ENCODE measurements at places on chromosomes 4 and X. TPM values are rescaled to one million over a fixed set of nuclear protein-coding genes. Genes with fewer than 3 reads are reported as not detected.

DNA sequence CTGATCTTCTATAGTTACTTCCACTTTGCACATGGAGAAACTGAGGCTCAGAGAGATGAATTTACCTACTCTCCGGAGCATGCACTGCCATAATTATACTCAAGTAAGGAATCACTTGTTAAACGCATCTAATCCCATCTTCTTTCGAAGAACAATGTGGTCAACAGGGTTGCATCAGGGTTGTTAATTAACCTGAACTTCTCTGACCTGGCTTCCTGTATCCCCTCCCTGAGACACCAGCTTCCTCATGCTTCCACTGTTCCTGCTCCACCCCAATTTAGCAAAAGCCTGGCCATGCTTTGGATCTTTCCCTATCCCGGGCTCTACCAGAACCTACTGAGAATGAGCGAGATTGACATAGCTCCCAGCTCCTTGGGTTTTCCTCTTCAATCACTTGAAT lies 136.7 kb downstream of the SMIM20 start:
- H3K27ac ChIP-seq = no peak overlapping the region
- no peaks in the 10 kb centered on the region for H3K27me3 ChIP-seq
- no peaks in the 10 kb centered on the region for H3K36me3 ChIP-seq
- no peaks in the 10 kb centered on the region for H3K4me1 ChIP-seq
- H3K4me3 ChIP-seq = no peak overlapping the region
- no peak for DNase-seq

DNA sequence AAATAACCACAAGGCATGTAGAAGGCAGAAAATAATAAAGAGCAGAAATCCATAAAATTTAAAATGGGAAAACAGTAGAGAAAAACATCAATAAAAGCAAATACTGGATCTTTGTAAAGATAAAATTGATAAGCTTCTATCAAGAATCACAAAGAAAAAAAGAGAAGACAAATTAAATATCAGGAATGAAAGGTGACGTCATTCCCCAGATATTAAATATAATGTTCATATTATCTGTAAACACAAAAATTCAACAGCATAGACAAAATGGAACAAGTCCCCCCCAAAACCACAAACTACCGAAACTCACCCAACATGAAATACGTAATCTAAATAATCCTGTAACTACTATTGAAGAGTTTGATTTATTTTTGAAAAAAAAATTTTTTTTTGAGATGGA lies 30.5 kb upstream of the FAM120C start:
- no peak overlapping the region for H3K27ac ChIP-seq
- no peak overlapping the region for H3K4me3 ChIP-seq

GRCh38 chr4:71187404-71188155 lies 151.2 kb upstream of the SLC4A4 start:
- no peaks in the 10 kb centered on the region for H3K27me3 ChIP-seq
- H3K4me1 ChIP-seq = peaks cover 5% of the 10 kb centered on the region
- no peak for DNase-seq
- H3K27ac ChIP-seq = no peak overlapping the region
- no peaks in the 10 kb centered on the region for H3K36me3 ChIP-seq

DNA sequence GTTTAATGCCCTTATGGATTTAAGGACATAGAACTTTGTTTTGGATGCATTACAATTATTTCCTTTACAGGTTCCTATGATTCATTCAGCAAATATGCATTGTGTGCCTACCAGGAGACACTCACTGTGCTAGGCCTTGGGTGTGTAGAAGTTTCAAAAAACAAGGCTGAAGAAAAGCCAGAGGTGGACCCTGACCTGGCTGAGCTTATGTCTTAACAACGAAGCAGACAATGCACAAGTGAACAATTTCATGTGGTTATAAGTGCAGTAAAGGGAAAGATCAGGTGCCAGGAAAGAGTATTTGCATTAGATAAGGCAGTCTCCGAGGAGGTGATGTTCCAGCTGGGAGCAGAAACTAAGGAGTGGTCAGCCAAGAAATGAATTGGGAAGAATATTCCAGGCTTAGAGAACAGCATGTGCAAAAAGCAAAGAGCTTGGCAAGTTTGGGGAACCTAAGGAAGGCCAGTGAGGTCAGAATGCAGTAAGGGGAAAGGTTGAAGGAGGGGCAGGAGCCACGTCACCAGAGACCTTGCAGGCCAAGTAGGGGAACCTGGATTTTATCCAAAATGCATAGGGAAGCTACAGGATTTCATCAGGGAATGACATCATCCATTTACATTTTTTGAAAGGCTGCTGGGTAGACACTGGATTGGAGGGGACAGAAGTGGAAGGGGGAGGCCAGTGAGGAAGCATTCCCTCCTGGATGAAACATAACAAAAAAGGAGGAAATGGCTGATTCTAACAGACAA lies 193.6 kb downstream of the SOWAHB start:
- H3K4me1 ChIP-seq = no peaks in the 10 kb centered on the region
- DNase-seq = no peak
- no peaks in the 10 kb centered on the region for H3K27me3 ChIP-seq
- no peaks in the 10 kb centered on the region for H3K36me3 ChIP-seq

DNA sequence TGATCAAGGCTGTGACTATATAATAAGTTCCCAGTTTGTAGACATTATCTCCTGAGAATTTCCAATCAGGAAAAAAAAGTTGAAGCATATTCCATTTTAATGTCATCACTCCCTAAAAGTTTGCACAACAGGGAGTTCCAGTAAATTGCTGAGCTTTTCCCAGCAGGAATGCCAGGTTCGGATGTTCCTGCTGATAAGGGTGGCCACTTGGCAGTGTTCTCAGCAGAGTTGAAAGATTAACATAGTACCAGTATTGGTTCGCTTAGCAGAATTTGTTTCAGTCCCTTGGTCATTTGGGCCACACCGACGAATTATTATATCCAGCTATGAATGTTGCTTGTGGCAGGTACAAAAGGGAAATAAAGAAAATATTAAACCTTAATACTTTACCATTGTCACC lies 5.2 kb upstream of the CXCL2 start:
- DNase-seq = no peak
- H3K27ac ChIP-seq = no peak overlapping the region
- H3K4me1 ChIP-seq = no peaks in the 10 kb centered on the region
- H3K4me3 ChIP-seq = no peak overlapping the region
- no peaks in the 10 kb centered on the region for H3K27me3 ChIP-seq
- no peaks in the 10 kb centered on the region for H3K36me3 ChIP-seq

DNA sequence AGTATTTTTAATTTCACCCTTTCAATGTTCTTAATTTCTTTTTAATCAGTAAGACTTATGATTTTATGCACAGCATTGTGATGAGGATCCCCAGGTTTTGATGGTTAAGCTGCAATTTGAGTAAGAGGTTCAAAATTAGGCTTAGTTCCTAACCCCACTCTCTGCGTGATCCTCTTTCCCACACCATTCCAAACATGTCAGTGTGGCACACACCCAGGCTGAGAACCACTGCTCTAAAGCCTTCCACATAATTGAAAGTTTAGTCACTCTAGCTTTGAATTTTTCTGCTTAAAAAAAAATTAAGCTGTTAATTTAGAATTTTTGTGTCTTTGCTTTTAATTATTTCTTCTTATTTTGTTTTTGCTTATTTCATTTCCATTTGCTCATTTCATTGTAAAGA lies 68.8 kb upstream of the SLC7A11 start:
- H3K27me3 ChIP-seq = no peaks in the 10 kb centered on the region
- H3K27ac ChIP-seq = no peak overlapping the region
- DNase-seq = no peak
- no peaks in the 10 kb centered on the region for H3K36me3 ChIP-seq

GRCh38 chr4:135601351-135601750 lies 1399.8 kb upstream of the PABPC4L start:
- no peak for DNase-seq
- no peak overlapping the region for H3K4me3 ChIP-seq
- no peak overlapping the region for H3K27ac ChIP-seq
- H3K36me3 ChIP-seq = no peaks in the 10 kb centered on the region
- H3K4me1 ChIP-seq = no peaks in the 10 kb centered on the region
- H3K27me3 ChIP-seq = no peaks in the 10 kb centered on the region

DNA sequence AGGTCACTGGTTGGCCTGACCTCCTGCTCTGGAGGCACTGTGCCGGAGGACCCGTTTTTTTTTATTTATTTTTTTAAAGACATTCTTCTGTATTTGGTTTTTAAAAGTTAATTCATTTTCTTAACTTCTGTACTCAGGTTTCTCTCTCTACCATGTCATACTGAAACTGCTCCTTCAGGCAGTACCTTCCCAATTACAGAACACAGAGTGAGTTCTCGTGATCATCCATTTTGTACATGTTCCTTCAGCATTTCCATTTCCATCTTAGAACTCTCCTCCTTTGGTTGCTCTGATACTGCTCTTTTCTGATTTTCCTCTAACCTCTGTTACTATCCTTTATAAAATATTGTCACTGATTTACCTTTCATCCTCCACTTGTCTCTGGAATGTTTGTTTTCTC lies 17.9 kb downstream of the UBE2K start:
- H3K4me1 ChIP-seq = peaks cover 14% of the 10 kb centered on the region
- H3K27ac ChIP-seq = no peak overlapping the region
- no peaks in the 10 kb centered on the region for H3K27me3 ChIP-seq
- no peak overlapping the region for H3K4me3 ChIP-seq

- no peak overlapping the region for H3K27ac ChIP-seq
- no peaks in the 10 kb centered on the region for H3K27me3 ChIP-seq
- no peaks in the 10 kb centered on the region for H3K36me3 ChIP-seq
- no peak overlapping the region for H3K4me3 ChIP-seq
- no peak for DNase-seq
- H3K4me1 ChIP-seq = no peaks in the 10 kb centered on the region
Observed at GRCh38 chrX:46967547-46967946, 55.3 kb downstream of the JADE3 start.

DNA sequence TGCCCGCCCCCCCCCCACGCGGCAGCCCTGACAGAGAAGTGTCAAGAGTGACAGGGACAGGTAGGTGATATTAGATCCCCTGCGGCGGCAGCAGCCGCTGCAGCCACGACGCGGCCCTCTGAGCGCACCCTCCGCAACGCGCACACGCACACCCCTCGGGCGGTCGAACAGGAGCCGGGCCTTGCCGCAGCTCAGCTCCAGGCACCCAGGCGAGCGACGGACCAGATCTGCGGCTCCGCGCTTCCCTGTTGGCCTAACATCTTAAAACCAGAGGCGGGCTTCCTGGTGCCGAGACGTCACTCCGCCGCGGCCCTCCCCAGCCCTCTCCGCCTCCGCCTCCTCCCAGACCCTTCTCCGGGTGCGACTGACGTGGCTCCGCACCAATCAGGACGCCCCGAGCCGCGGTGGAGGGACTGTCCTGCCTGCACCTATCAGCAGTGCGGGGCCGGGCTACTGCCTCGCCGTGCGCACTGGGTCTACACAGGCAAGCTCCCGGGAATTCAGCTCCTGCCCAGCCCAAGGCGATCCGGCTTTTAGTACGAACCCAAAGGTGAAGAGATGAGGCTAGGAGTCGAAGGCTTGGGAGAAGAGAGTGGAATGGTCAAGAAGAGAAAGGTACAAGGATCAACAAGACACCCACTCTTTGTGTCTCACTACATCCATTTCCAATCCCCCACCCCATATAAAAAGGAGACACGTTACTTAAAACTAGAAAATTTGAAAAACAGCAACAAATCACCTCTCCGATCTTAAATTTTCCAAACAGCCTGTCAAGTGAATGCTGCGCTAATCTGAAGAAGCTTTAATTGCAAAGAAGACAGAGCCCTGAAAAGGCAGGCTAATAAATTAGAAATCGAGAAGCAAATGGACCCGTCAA lies at the start of gene PITX2:
Gene PITX2 (minus strand): TSS at position 237 of the 877 bp plus-strand sequence. CDS start 617 bp downstream, outside the sequence.
- H3K4me1 ChIP-seq = no peaks in the 10 kb centered on the region
- no peak for DNase-seq
- H3K27ac ChIP-seq = no peak within 1 kb of the TSS
- peaks cover 48% of the 10 kb centered on the region for H3K27me3 ChIP-seq
- H3K4me3 ChIP-seq = no peak within 1 kb of the TSS

DNA sequence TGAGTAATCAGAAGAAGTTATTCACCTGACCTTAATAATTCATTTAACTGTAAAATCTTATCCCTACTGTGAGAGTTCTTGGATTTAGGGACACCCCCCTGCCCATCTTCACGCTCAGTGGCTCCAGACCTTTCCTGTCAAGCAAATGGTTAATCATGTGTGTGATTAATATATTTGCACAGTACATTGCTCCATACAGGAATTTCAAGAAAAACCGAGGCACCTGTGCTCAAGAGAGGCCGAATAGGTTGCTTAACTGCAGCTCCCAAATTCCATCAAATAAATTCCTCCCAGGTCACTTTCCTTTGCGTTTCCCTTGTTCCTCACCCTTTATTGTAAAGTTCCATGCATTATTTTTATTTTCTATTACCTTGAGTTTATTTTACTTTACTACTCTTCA lies 119.5 kb downstream of the STOX2 start:
- no peaks in the 10 kb centered on the region for H3K4me1 ChIP-seq
- H3K27me3 ChIP-seq = no peaks in the 10 kb centered on the region
- no peak for DNase-seq
- H3K36me3 ChIP-seq = no peaks in the 10 kb centered on the region
- no peak overlapping the region for H3K27ac ChIP-seq

- H3K4me3 ChIP-seq = peak overlapping the region; percentile 87
- H3K27ac ChIP-seq = peak overlapping the region; percentile 99
- no peaks in the 10 kb centered on the region for H3K4me1 ChIP-seq
- DNase-seq = no peak
Observed at GRCh38 chrX:123959281-123960063, 2.0 kb upstream of the STAG2 start.

GRCh38 chr4:177803151-177803550 lies 360.9 kb upstream of the AGA start:
- no peak overlapping the region for H3K4me3 ChIP-seq
- H3K27ac ChIP-seq = no peak overlapping the region
- H3K4me1 ChIP-seq = no peaks in the 10 kb centered on the region
- DNase-seq = no peak
- no peaks in the 10 kb centered on the region for H3K36me3 ChIP-seq

GRCh38 chr4:55466001-55466400 lies 70.2 kb downstream of the TMEM165 start:
- no peak overlapping the region for H3K27ac ChIP-seq
- peaks cover 20% of the 10 kb centered on the region for H3K36me3 ChIP-seq
- no peaks in the 10 kb centered on the region for H3K27me3 ChIP-seq
- no peaks in the 10 kb centered on the region for H3K4me1 ChIP-seq

DNA sequence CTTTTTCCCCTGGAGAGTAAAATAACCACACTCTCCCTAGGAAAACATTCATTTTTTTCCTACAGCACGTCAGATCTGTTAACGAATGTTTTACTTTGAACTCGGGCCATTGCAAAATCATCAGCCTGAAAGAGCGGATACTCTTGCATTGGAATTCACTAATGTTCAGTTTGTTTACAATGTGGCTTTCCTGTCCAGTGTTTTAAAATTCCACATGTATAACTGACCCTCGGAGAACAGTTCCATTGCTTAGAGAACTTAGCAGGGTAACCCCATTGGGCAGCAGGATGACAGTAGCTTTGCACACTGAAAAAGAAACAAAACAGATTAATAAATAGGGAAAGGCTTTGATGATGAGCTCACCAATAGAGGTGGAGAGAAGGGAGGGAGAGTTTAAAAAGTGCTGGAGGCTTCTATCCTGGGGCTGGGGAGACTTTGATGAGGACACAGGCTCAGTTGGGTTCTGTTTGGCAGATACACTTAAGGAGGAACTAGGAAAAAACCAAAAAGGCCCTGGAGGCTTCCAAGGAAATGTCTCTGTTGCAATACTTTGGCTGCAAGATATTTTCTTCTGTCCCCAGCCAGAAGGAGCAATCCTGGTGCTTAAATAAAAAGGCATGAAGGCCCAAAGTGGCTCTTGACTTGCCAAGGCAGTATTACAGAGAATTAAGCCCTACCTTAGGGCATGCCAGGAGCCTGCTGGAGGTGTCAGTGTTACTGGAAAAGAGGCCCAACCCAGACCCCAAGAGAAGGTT lies 143.1 kb downstream of the ARSF start:
- H3K4me1 ChIP-seq = no peaks in the 10 kb centered on the region
- no peak overlapping the region for H3K27ac ChIP-seq
- no peak overlapping the region for H3K4me3 ChIP-seq
- H3K27me3 ChIP-seq = no peaks in the 10 kb centered on the region
- no peaks in the 10 kb centered on the region for H3K36me3 ChIP-seq

The ARR3 gene
- polyA plus RNA-seq = not detected

The FGB gene
- polyA plus RNA-seq = not detected

The GAGE12J gene
- polyA plus RNA-seq = not detected

The IL3RA gene
- polyA plus RNA-seq = 0.16 TPM
